OCI-LY7 (cell line): ENCODE measurements at places on chromosomes 3 and 15. TPM values are rescaled to one million over a fixed set of nuclear protein-coding genes. Genes with fewer than 3 reads are reported as not detected.

IQSEC1 gene
- total RNA-seq: 56.3 and 70.1 TPM in 2 replicates

DNA sequence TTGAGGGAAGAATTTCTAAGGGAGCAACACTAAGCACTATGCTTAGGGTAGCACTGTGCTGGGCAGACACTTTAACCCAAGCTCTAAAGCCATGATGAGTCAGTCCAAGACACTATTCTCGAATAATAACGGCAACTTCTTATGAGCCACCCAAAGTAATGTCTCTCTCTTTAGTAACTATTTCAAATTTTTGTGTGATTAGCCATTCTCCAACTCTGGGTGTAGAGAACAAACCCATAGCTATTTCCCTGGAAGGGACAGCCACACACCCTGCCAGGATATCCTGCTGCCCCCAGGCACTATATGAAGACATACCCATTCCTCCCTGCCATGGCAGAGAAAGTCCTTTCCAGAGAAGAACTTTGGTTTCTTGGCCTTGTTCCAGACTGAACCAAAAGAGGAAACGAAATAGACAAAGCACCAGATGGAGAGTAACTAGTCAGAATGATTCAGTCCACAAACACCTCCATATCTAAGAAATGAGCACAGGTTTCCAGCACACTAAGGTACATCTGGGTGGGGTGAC lies 384.9 kb upstream of the THBS1 start:
- no peak for DNase-seq

DNA sequence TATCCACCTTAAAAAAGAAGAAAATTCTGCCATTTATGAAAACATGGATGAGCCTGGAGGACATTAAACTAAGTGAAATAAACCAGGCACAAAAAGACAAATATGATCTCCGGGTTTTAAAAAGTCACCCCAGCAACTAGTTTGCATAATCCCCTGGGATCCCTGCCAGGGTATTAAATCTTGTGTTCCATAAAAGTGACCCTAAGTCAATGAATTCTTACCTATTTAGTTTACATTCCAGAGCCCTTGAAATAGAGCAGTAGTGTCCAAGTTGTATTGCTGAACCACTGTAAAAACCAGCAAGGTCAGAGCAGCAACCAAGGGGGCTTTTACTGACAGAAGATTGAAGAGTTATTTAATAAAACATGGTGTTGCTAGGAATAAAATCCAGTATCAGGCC lies 716.8 kb upstream of the BCHE start:
- DNase-seq: no peak

- no peak for DNase-seq
Observed at GRCh38 chr3:144831955-144832716, 860.5 kb downstream of the DIPK2A start.

DNA sequence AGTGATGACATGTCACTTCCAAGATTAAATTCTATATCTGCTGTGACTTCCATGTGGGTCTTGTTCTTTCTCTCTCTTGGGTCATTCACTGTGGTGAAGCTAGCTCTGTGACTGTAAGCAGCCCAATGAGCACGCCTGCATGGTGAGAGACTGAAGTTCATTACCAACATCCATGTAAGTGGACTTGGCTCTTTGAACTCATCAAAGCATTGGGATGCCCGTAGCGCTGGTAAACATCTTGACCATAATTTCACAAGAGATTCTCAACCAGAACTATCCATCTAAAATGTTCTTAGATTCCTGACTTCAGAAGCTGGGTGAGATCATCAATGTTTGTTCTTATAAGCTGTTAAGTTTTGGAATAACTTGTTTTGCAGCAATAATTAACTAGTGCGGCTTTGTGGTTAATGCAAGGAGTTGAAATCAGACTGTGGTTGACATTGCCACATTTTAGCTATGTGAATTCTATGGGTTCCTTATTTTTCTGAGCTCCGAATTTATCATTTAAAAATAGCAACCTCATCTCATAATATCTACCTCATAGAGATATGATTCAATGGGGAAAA lies 31.6 kb upstream of the LRRC3B start:
- no peak for DNase-seq

DNA sequence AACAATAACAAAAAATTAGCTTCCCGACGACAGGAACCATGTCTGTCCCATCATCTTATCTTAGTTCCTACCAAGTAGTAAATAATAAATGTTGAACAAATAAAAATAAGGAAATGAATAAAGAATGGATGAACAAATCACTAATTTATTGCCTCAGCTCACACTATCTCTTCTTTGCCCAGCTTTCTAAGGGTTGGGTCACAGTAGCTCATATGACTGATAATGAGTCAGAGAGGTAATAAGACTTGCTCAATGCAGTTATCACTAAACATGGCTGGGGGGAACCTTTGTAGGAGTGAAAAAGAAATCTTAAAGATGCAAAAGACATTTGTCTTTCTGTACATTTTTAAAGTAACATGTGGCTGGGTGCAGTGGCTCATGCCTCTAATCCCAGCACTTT lies 182.2 kb downstream of the WDR76 start:
- no peak for DNase-seq

DNA sequence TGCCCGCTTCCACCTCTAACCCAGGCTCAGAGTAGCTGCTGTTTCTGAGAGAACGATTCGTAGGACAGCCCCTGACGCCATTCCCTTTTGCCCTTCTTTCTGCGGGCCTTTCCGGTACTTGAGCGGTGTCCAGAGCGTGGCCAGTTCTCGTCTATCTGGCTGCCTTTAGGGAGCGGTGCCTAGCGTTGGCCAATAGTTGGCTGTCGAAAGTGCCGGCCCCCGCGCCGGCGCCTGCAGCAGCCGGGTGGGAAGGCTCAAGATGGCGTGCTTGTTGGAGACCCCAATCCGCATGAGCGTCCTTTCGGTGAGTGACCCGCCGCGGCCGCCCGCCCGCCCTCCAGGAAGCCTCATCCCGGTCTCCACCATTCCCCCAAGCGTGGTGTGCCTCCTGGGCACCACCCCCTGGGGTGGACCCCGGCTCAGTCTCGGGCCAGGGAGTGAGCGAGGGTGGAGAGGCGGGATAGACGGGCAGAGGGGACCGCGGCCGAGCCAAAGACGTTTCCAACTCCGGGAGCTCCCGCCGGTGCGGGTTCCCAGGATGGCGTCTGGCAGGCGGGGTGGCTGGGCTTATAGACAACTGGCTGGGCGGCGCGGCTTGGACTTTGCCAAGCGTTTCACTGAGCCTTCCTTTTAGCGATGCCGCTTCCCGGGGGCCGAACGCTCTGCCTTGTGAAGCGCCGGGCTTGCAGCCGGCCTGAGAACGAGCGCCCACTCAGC lies at the start of gene ARMC8:
Gene ARMC8 (plus strand): TSS at position 6 of the 717 bp plus-strand sequence. CDS start 254 bp downstream, at position 260.
- DNase-seq: no peak

- DNase-seq: no peak
Observed at GRCh38 chr3:129077222-129077621, 16.6 kb downstream of the GP9 start.

DNA sequence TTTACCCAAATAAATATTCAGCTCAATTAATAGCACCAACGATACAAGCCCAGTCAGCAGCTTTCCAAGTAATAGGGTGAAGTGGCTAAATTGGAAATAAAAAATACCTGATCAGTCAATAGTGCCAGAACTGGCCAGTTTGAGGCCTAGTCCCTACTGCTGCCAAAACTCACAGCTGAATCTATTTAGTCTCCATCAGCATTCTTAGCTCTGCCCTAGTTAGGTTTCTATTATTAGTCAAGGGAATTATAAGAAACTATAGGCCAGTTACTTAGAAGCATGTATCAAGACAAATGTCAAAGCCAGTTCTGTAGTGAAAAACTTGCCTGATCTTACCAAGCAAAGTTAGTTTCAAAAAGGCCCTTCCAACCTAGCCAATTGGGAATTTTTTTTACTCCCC lies 146.2 kb upstream of the ZBTB20 start:
- no peak for DNase-seq
